ENCODE measurements at places on chromosomes 7 and 10.

- DNase-seq, result no peak
These were observed 18.5 kb upstream of the FAM133B start for GRCh38 chr7:92608380-92609322.

DNA sequence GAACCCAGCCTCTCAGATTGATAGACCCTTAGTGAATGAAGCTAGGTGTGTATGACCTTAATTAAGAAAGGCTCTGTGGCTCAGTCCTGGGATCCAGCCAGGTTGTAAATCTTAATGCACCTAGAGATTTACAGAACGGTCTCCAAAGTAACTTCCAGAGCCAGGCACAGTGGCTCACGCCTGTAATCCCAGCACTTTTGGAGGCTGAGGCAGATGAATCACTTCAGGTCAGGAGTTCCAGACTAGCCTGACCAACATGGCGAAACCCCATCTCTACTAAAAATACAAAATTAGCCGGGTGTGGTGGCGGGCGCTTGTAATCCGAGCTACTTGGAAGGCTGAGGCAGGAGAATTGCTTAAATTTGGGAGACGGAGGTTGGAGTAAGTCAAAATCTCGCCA is 24.3 kb downstream of the CALHM2 start:
- no peak for DNase-seq

DNA sequence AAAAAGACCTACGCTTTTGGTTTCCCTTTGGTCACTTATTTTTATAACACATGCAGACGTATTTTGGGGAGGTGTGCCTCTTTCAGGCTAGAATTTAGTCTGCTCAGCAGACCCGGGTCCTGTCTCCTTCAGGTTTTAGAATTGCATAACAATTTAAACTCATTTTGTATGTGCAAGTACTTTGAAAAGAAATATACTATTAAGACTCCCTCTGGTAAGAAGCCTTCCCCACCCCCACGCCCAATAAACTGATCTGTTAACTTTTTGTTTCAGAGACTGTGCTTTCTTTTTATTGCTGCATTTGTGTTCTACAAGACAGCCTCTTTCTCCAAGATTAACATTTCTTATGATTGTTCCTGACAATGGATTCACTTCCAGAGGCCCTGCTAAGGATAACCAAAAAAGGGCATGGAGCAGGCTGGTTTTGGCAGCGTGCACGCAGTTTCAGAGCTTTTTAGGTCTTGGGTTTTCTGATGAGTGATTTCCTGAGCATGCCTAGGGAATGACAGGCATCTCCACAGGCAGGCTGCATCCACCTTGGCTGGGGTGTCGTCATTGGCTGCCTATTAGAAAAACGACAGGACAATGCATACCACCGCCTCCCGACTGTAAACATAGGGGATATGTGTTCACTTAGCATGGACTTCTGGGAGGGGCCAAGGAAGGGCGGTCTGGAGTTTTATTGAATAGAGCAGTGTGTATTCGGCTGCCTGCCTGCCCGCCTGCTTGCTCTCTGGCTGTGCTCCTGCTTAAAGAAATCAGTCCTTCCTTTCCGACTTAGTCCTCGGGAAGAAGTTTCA is at the start of gene CALD1:
Gene CALD1 (plus strand): TSS at position 694 of the 800 bp plus-strand sequence. CDS start 88,100 bp downstream, outside the sequence.
- DNase-seq, result no peak

- DNase-seq, result no peak
These were observed 89.1 kb upstream of the NANOS1 start for GRCh38 chr10:118940386-118940785.

DNA sequence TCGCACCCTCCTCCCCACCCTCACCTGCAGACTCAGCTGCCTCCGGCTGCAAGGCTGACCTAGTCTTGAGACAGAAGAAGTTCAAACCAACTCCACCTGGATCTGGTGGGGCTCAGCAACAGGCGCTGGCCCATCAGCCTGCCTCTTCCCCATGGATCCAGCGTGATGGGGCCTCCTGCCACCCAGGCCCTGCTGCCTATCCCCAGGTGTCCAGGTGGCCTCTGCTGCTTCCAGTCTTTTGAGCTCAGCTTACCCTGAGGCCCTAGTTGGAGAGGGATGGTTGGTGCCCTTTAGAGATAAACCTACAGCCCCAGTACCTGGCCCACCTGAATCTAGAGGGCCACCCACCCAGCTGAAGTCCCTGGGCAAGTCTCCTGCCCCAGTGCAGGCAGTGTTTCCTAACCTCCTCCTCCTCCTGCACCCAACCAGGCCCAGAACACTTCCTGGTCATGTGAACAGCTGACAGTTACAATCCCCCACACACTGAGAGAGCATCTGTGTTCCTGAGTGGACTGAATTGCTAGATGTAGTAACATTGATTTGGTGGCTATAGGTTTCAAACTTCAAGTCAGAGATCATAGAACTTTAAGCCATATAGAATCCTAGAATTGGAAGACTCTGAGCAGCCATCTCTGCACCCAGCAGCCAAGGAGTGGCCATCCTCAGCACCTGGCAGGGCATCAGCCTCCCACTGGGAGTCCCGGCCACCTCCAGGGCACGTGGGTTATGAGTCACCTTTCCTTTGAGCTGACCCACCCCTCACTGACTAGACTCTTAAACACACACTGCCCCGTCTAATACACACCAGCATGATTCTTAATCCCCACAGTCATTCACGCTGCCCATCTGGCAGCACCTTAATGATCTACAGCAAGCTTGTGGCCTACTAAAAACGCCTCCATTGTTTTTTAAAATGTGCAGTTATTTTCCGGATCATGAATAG is 51.9 kb downstream of the ALOX5 start:
- no peak for DNase-seq
